ENCODE measurements at places on chromosomes 3 and 15. TPM values are rescaled to one million over a fixed set of nuclear protein-coding genes. Genes with fewer than 3 reads are reported as not detected.

SHF gene
- 4.5 TPM for total RNA-seq

DNA sequence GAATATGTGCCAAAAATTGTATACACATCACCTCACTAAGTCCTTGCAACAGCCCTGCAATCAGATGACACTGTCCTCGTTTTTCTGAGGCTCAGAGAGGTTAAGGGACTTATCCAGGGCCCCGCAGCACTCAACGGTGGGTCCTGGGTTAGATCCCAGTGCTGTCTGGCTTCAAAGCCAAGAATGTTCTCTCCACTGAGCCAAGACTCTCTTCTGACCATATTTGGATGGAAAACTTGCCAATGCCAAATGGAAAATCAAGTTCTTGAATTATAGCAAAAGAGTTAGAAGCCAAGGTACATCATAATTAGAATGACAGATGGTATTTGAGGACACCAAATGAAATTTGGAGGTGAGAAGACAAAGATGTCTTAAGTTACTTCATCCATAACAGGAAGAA is 75.9 kb downstream of the NCEH1 start:
- DNase-seq: no peak

FGF7 gene
- not detected for total RNA-seq

GRCh38 chr15:38961456-38961855 is 396.8 kb upstream of the RASGRP1 start:
- no peak for DNase-seq

CTXN2 gene
- total RNA-seq: not detected

- peak; percentile 60 for DNase-seq
Observed at GRCh38 chr15:34336231-34336990, 1.2 kb downstream of the SLC12A6 start.

GRCh38 chr3:154792828-154793227 is 287.3 kb upstream of the MME start:
- DNase-seq: no peak

- DNase-seq: no peak
Observed at GRCh38 chr15:55917881-55918296, 75.5 kb downstream of the NEDD4 start.

DNA sequence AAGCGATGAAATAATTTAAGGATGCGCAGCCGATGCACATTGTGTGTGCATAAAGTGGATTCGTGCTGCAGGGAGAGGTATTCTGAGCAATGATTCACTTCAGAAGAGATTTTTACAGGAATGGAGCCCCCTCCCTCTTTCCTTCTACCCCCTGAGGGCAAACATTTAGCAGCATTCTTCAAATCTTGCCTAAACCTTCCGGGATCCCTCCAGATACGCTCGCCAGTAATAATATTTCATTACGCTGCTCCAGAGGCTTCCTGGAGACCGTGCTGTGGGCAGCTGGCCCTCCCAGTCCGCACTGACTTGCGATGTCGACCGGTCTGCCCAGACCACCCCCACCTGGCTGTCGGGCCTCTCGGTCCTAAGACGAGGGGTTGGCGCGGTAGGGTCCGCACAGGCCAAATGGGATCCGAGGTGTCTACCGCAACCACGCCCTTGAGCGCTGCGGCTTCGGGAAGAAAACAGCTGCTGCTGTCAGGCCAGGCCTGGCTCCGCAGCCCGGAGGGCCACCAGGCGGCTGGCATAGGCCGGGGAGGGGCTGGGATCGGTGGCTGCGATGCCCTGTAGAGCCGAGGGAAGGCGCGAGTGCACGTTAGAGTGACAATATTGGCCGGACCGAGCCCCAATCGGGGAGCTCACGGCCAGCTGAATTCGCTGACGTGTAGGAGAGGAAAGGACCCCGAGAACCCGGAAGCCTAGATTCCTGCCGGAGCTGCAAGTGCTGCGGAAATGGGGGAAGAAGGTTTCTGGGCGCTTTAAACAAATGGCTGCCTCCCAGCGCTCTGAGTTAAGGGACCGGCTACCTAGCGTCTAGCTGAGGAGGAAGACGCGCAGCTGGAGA is 14.3 kb downstream of the ZIC4 start:
- no peak for DNase-seq

DNA sequence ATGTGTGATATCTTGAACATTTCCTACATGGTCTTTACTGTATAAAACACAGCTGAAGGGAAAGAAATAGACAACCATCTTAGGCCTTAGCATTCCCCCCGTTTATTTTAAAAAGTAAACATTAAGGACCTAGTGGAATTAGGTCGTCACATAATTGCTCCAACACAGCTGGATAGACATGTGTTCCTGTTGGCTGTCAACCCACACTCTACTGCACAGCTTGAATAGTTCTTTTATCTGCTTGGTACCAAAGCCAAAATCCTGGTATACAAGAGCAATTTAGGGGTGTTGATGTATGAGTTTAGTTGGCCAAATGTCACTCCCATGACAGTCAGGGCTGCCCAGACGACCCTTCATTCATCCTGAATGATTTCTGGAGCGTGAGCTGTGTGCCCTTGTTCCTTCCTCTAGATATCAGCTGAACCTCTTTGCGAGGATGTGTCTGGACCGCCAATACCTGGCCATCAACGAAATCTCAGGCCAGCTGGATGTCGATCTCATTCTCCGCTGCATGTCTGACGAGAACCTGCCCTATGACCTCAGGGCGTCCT is 179.7 kb downstream of the ITPR1 start:
- DNase-seq: no peak

GRCh38 chr3:57758686-57759085 is 2.6 kb downstream of the SLMAP start:
- DNase-seq: no peak

GRCh38 chr3:127035677-127036076 is 52.8 kb downstream of the PLXNA1 start:
- DNase-seq: no peak

GRCh38 chr3:160709477-160710182 is 32.7 kb downstream of the ARL14 start:
- no peak for DNase-seq

CYP11A1 gene
- not detected for total RNA-seq

ZNF662 gene
- not detected for total RNA-seq

GRCh38 chr3:27643355-27643754 is 78.8 kb downstream of the EOMES start:
- DNase-seq: no peak

GRCh38 chr15:57343498-57343897 is 32.8 kb upstream of the CGNL1 start:
- no peak for DNase-seq

SLC2A2 gene
- total RNA-seq: not detected

ROPN1 gene
- total RNA-seq: not detected

KLF15 gene
- total RNA-seq: not detected

DNA sequence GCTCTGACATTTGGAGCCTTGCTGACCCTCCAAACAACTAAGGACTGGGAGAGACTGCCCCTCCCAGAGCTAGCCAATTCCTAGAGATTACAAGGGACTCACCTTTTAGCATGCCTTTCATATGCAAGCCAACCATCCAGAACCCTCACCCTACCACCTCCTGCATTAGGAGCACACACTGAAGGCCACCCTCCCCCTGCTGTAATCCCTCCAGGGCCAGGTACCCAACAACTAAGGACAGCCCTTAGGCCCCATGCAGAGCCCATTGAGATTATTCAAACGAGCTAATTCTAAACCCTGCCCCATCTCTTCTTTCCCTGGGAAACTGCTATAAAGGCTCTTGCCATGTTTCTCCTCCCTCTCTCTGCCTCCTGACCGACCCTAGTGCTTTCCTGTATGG is 352.6 kb downstream of the ERC2 start:
- no peak for DNase-seq

DNA sequence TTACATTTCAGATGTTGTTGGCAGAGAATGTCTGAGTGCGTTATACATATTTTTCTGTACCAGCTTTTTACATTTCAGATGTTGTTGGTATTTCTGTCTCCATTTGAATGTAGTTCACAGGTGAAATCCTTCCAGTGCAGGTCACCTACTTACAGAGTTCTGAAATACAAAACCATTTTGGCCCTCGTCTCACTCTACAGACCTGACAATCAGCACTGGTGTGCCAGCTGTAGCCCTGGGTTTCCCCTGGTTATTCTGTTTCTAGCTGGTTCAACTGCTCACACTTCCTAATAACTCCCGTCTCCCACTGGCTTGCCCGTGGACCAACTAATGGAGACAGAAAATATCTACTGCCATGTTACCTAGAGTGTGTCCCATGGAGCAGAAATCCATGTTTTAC is 87.5 kb upstream of the CDIN1 start:
- DNase-seq: no peak

GRCh38 chr3:153442799-153443487 is 280.9 kb downstream of the RAP2B start:
- no peak for DNase-seq

DNA sequence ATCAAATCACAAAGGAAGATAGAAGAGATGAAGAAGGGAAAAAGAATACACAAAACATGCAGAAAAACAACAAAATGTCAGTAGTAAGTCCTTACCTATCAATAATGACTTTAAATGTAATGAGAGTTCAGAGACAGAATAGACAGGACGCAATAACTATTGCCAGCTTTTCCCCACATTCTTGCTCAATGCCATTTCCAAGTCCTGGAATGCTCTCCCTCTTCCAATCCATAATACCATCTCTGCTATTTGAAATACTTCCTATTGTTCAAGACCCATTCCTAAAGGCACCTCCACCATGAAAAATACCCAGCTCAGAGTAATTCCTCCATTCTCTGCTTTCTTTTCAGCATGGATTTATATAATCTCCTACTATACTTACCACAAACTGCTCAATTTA is 33.4 kb downstream of the CCDC54 start:
- no peak for DNase-seq

GRCh38 chr3:43704697-43705096 is 14.0 kb downstream of the ABHD5 start:
- DNase-seq: no peak

GRCh38 chr3:45489730-45490309 is 101.4 kb downstream of the LARS2 start:
- no peak for DNase-seq

TTLL13 gene
- 0.80 TPM for total RNA-seq

DNA sequence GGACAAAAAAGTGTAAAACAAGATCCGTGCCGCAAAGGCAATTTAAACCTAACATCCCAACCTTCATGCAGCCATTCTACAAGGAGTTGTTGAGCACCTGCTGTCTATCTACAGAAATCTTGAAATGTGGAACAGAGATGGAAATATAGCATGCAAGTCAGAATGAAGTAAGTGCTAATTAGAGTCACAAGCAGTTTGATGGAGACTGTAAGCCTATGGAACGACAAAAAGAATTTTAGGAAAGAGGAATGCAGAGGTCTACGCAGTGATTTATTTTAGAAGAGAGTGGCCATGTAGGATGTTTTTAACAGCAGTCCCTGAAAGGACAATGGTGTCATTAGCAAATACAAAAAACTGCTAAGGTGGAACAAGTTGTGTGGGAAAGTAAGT is 851 bp upstream of the DCBLD2 start:
- DNase-seq: no peak

DNA sequence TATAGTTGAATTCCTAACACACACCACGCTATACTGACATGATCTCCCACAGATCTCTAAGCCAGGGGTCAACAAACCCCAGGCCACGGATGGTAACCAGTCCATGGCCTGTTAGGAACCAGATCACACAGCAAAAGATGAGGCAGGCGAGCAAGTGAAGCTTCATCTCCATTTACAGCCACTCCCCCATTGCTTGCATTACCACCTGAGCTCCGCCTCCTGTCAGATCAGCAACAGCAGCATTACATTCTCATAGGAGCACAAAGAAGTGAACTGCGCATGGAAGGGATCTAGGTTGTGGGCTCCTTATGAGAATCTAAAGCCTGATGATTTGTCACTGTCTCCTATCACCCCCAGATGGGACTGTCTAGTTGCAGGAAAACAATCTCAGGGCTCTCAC is 2.7 kb downstream of the PDCD7 start:
- no peak for DNase-seq

DNA sequence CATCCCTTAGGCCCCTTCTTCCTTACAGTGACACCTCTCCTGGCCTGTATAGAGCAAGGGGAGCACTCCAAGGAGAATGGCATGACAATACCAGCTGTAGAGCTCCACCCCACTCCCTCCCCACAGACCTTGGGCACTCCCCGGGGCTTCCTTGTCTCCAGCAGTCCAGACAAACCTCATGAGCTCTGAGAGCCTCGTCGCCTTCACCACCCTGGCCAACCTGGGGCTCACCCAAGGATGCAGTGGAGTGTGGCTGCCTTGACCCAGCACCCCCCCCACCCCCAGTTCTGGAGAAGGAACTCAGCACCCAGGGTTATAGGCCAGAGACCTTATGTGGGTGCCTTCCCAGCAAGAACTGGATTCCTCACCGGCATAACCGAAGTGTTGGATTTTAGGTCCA is 7.4 kb upstream of the SLCO2A1 start:
- DNase-seq: peak; percentile 37

DNA sequence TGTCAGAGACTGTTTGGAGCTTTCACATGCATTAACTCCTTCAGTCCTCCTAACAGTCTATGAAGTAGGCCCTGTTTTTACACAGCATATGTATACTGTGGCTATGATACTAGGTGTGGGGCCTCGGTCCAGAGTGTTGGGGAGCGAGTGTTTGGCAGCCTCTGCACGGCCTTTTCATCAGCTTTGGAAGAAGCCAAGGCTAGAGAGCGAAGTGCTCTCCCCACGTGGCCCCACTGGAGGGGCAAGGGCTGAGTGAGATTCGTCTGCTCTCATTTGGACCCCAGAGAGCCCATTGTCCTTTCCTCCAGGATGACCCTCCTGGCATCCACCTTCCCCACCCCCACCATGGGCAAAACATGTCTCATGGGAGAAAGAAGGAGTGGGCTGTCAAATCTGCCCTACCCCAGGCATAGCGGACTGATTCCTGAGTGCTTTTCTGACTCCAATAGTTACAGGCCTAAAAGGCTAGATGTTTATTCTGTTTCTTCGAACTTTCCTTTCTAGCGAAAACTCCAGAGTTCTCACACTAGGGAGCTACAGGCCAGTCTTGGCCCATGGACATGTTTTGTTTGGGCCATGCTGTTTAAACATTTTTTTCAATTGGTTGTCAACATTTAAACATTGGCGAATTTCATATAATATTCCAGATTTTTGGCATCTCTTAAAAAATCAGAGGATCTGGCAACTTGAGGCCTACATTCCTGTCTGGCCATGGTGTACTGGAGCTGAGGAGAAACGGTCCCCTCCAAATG is 76.0 kb downstream of the EEFSEC start:
- DNase-seq: no peak

DNA sequence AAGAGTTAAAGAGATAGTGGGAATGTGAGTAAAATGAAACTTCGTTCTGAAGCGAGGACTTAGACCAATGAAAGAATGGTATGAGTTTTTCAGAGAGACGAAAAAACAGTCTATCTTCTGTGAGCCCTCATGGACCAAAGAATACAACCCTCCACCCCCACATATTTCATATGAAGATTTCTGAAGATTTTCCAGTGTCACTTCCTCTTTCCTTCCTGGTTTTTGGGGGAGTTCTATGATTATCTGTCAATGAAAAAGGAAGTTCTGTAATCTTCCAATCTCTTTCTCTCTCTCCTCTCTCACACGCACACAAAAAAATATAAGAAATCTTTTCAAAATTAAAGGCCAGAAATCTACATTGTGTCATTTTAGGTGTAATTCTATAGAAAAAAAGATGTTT is 27.7 kb downstream of the CMSS1 start:
- no peak for DNase-seq

- no peak for DNase-seq
Observed at GRCh38 chr15:70140025-70140542, 42.4 kb upstream of the TLE3 start.

- DNase-seq: no peak
Observed at GRCh38 chr3:169998668-169999131, 32.1 kb downstream of the SEC62 start.

GPR171 gene
- total RNA-seq: 153 TPM

OXTR gene
- total RNA-seq: 1.3 TPM

CD276 gene
- 3.7 TPM for total RNA-seq

- no peak for DNase-seq
Observed at GRCh38 chr3:196843435-196844110, 24.1 kb upstream of the SENP5 start.

TNFAIP8L3 gene
- not detected for total RNA-seq

Measured in activated CD8-positive, alpha-beta memory T cell treated with anti-CD3 and anti-CD28 coated beads, Interleukin-2, amount 10 ng/mL, durations not matched to agents 7 days and 5 days (primary cell).